T-cell (primary cell): ENCODE measurements at places on chromosomes 12 and 14.

DNA sequence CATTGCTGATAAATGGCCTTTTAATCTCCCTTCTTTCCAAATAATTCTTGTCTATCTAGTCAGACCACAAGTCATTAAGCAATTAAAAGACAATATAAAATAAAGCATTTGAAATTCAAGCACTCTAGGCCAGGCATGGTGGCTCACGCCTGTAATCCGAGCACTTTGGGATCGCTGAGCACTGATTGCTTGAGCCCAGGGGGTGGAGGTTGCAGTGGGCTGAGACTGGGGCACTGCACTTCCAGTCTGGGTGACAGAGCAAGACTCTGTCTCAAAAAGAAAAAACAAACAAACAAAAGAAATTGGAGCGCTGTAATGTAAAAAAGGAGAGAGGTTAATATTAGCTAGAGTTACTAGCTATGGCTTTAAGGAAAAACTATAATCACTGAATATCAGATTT lies 30.5 kb upstream of the CSRP2 start:
- DNase-seq = no peak

- no peak for DNase-seq
These were observed 18.8 kb upstream of the PRKAG1 start for GRCh38 chr12:49037111-49037946.

- no peak for DNase-seq
These were observed at the start of gene VSX2 for GRCh38 chr14:74238974-74239847. Gene VSX2, plus strand, starts transcription at chr14:74239449. Its CDS starts 113 bp downstream, at chr14:74239562.

DNA sequence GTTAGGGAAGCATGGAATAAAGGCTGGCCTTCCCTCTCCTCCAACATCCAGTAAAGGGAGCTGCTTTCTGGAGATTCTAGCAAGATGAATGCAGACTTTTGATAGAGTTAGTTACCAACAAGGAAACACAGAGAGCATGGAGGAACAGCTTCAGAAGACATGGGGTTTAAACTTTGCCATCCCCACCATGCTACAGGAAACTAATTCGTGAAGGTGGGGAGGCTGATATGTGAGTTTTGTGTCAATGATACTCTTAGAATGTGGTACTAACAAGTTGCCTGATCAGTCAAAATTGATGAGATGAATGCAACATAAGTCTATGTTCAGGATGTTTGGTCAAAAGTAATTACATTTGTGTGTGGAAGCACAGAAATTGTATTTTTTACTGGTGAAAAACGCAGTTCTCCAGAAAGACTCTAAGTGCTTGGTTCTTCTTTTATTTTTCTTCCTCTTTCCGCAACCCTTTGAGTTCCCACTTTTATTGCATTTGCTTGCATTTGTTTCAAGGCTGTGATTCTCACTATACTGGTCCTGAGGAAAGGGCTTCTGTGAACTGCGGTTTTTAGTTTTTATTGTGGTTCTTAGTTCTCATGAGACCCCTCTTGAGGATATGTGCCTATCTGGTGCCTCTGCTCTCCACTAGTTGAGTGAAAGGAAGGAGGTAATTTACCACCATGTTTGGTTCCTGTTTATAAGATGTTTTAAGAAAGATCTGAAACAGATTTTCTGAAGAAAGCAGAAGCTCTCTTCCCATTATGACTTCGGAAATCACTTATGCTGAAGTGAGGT lies at the start of gene CLEC4A:
TSS of gene CLEC4A (plus strand) at position 494 of the 789 bp plus-strand sequence. CDS start at position 756, 262 bp downstream.
- DNase-seq = no peak

GRCh38 chr12:26389343-26389742 lies 194.0 kb downstream of the SSPN start:
- no peak for DNase-seq

DNA sequence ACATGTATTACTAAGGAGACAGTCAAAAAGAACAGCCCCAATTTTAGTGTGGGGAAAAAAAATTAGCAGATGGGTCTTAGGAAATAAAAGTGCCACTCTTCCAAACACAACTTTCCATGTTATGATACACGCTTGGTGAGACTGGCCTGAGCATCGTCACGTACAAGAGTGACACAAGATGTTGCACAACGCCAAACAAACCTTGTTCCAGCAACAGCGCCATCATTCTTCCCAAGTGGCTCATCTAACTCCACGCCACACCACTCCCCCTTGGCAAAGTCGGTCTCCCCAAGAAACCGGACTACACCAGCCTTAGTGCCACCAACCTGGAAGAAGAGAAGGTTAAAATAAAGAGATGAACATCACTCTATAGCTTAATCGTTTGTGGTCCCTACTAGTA lies 58.7 kb downstream of the CLIP1 start:
- no peak for DNase-seq

- no peak for DNase-seq
These were observed 190.2 kb upstream of the HMGA2 start for GRCh38 chr12:65634061-65634460.

DNA sequence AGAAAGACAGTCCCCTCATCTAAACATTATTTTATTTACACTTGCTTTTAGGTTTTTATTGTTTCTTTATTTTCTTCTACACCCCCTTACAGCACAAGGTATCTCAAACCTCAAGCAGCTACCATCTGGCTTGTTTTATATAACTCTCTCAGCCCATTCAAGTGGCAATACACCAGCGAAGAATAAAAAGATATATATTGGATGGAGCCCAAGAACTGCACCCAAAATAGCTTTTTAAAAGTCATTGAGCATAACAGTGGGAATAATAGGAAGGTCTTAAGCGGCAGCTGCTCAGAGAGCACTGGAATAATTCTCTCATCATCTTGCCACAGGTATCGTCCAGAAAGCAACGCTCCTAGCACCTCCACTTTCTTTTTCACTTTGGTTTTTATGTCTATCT lies 322.5 kb downstream of the SYT1 start:
- no peak for DNase-seq

- DNase-seq = no peak
These were observed 1112.4 kb downstream of the TRHDE start for GRCh38 chr12:73384592-73384991.

- DNase-seq = no peak
These were observed 97.8 kb downstream of the SCARB1 start for GRCh38 chr12:124765581-124766489.

GRCh38 chr12:96445691-96446583 lies 43.4 kb upstream of the CFAP54 start:
- DNase-seq = peak; percentile 72

DNA sequence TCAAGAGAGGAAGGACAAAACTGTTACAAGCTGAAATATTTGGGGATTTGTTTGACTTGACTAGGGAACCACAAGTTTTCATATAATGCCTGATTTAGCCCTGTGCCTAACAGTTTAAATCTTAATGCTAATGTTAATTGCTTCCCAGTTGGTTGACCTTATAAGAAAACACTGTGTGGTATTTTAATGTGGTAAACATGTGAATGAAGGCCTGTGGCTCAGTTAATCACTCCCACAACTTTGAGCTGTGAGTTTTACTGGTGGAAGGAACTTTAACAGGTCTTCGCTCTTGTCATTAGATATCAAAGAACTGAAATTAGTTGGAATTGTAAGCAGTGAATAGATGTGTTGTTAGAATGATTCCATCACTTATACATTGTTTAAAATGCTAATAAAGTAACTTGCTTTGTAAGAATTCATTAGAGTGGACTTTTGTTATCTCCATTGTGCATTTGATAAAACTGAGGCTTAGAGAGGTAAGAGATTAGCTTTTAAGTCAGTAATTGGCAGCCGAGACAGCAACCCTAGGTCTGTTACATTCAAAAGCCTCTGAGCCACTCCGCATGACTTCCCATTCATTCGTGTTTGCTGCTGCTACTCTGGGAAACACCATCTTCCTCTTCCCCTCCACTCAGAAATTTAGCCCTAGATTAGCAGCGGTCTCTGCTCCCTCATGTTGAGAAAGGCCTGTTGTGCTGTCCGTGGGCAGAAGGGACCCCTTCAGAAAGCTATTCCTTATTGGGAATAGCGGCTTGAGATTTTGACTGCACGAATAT lies 1.0 kb upstream of the TBK1 start:
- no peak for DNase-seq

GRCh38 chr12:1793426-1794210 lies 26.7 kb upstream of the LRTM2 start:
- DNase-seq = no peak

DNA sequence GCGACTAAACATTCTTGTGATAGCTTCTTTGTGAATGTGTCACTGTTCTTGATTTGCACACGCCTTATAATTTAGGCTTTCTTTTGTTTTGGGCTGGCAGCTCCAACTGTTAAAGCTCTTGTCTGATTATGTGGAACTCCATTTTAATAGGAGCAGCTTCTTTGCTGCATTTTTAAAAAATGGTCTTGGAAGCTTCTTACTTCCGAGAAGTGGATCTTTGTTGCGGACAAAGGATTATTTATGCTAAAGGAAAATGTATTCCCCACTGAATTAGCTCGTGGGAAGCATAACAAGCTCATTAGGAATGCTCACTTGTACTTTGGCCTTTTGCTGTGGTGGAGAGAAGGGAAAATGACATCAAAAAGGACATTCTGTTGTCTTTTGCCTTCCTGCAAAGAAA lies 20.0 kb downstream of the GAS2L3 start:
- no peak for DNase-seq

- no peak for DNase-seq
These were observed 62.6 kb downstream of the DUSP6 start for GRCh38 chr12:89289720-89290119.

DNA sequence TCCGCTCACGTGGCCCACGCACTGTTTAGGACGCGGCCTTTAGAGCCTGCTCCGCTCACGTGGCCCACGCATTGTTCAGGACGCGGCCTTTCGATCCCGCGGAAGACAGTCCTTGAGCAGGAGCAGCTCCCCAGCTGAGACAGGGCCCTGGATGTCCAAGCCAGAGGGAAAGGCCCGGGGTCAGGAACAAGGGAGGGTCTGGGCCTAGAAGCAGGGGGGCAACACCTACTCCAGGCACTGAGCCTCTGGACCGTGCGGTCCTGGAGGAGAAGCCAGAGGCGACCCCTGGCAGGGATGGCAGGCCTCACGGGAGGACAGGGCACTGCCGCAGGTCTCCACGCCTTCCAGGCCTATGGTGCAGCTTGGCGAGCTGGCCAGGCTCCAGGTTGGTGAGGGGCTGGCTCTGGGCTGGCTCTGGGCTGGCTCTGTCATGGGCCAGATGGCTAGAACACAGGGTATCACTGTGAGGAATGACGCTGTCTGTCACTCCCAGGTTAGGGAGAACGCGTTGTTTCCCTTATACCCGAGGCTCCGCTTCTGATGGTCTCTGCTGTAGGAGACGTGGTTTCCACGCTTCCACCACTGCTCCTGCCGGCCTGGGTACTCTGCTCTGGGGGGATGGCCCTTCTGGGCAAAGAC lies 341.7 kb downstream of the TMEM121 start:
- peak; percentile 1 for DNase-seq

- no peak for DNase-seq
These were observed 400.9 kb upstream of the PDE3A start for GRCh38 chr12:19967431-19967830.

- DNase-seq = no peak
These were observed 7.1 kb downstream of the PXN start for GRCh38 chr12:120258323-120258896.

DNA sequence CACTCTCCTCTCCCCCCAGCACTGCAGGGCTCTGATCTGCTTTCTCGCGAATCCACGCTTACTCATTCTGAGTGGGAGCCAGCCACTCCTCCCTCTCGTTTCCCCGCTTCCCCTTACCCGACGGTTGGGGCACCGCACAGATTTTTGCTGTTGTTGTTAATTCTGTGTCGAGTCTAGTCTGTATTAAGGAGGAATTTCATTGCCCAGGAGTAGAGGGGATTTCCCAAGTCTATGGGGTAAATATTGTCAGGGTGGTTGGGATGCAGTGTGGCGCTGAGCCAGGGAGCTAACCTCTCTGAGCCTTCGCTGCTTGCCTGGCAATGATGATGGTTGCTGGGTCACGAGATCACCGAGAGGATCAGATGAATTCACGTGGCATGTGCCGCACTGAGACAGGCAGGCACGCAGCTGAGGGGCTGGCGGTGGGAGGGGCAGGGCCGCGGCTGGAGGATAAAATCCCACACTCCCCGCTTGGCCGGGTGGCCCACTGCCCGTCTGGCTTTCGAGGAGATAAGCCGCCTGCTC lies 18.5 kb downstream of the NCOR2 start:
- no peak for DNase-seq

GRCh38 chr12:15767301-15767700 lies 21.9 kb downstream of the EPS8 start:
- no peak for DNase-seq

GRCh38 chr12:121804417-121805111 lies 755 bp downstream of the SETD1B start:
- peak; percentile 74 for DNase-seq

DNA sequence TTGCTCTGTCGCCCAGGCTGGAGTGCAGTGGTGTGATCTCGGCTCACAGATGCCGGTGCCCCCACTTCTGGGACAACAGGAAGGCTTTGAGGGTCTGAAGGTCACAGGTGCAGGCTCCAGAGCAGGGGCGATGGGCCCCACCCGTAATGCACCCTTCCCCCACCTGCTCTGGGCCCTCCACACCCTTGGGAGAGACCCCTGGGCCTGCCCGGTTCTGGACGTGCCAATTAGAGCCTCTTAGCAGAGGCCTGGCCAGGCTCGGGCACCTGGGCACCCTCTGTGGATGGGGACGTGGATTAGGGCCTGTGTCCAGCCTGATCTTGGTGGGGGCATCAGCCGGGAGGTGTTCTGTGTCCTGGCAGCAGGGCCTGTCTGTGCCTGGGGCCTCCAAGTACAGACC lies 62.2 kb downstream of the KIF26A start:
- DNase-seq = no peak

DNA sequence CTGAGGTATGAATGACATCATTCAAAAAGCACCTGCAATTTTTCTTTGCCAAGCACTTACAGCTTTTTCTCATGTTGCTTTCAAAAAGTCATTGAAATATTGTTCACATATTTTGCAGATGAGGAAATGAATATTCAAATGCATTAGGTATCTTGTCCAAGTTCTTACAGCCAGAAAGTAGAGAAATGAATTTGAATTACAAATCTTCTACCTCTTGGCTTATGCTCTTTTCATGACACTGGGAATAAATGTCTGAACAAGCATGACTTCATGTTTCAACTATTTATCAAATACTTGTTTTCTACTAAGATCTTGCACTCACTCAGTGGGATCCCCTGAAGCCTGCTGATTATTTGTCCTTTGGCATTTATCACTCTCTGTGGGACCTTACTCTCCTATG lies 267.2 kb upstream of the BTG1 start:
- DNase-seq = no peak

- DNase-seq = peak; percentile 54
These were observed at the start of gene NELL2 for GRCh38 chr12:44875954-44876543. Gene NELL2, minus strand, starts transcription at chr12:44876315. Its CDS starts 446 bp downstream, at chr12:44875869.

GRCh38 chr14:76546426-76547221 lies 170.7 kb downstream of the ESRRB start:
- no peak for DNase-seq

DNA sequence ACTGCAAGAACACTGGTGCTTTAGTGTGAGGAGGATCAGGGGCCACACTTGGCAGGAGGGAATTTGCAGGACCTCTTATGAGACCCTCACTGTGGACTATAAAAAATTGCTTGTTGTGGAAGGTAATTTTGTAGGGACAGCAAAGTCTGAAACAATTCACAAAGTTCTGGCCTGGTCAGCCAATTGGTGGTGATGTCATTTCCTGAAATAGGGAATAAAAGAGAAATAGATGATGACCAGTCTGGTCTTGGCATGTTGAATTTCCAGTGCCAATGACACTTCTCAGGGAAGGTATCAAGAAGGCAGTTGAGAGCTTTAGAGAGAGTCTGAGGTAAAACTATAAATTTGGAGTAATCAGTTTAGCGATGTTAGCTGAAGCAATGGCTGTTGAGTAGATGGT lies 129.3 kb upstream of the LMNTD1 start:
- DNase-seq = no peak

- DNase-seq = no peak
These were observed 115.8 kb downstream of the NUBPL start for GRCh38 chr14:31677052-31677451.
